ENCODE measurements at places on chromosomes 7 and 10. TPM values are rescaled to one million over a fixed set of nuclear protein-coding genes. Genes with fewer than 3 reads are reported as not detected.

Gene CHRM2
- total RNA-seq = under 0.01 TPM

Gene CALHM3
- not detected for total RNA-seq

Gene TRIM50
- not detected for total RNA-seq

Gene CCDC7
- total RNA-seq = 0.44 TPM

Gene FEZF1
- not detected for total RNA-seq

Gene XRCC2
- 4.7 TPM for total RNA-seq

Gene STEAP1
- total RNA-seq = 27.2 TPM

Gene TAC1
- total RNA-seq = not detected

Gene UTF1
- total RNA-seq = not detected

Gene SFTPD
- not detected for total RNA-seq

Gene VDAC2
- total RNA-seq = 164 TPM

Measured in mammary microvascular endothelial cell (primary cell).